T-helper 17 cell (primary cell): ENCODE measurements at places on chromosomes 11 and 22.

- DNase-seq, result no peak
These were observed 322.2 kb downstream of the AASDHPPT start for GRCh38 chr11:106399624-106400023.

DNA sequence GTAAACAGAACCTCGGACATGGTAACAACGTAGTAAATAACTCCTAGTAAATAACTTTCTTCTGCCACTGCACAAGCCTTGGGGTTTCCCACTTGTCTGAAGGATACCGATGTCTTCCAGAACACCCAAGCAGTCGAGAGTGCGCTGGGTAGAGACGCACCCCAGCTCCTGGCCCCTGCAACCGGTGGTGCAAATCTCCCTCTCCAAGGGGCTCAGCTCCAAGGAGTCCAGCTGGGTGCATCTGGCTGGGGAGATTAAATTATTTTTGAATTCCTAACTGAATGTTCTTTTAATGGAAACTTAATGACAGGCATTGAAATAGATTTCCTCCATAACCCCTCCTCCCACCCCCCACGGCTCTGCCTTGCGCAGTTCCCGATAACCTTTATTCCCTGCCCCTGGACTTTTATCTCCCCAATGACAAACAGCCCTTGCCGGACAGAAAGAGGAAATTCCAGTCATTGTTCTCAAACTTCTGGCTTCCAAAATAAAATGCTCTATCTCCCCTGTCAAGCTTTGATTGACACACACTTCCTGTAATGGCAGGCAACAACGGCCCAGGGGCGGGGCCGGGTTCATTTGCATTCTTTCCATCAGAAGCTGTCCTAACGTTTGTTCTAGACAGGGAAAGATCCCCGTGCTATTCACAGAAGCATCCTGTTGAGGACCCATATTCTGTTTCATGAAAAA lies 31.2 kb downstream of the KCNJ1 start:
- no peak for DNase-seq

- DNase-seq, result no peak
These were observed 1.5 kb upstream of the CHST1 start for GRCh38 chr11:45666648-45667642.

DNA sequence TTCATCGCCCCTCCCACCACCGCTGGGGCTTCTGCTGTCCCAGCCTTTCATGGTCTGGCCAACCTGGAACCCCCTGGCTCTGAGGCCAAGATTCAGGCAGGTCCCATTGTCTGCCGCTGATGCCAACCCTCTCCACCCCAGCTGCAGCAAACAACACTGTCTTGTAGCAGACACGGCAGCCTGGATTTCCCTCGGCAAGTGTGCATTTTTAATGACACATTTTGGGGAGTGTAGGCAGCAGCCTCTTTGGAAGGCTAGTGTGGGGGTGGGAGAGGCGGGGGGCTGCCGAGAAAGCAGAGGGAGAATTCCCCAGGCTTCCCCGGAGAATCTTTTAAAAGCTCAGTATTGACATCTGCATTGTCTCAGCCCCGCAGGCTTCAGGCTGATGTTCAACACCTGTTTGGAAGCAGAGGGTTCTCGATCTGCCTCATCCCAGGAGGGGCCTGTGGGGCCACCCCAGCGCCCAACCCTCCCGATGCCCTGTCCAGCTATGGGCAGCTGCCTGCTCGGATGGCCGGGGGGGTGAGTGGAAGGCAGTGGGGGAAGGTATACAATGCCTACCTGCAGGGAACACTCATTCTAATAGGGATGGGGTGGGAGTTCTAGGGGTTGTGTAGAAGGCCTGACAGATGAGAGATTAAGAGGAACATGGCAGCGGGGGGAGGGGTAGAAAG lies 41.5 kb downstream of the NECTIN1 start:
- DNase-seq, result no peak

- no peak for DNase-seq
These were observed 158.8 kb downstream of the CTTN start for GRCh38 chr11:70556884-70557741.

DNA sequence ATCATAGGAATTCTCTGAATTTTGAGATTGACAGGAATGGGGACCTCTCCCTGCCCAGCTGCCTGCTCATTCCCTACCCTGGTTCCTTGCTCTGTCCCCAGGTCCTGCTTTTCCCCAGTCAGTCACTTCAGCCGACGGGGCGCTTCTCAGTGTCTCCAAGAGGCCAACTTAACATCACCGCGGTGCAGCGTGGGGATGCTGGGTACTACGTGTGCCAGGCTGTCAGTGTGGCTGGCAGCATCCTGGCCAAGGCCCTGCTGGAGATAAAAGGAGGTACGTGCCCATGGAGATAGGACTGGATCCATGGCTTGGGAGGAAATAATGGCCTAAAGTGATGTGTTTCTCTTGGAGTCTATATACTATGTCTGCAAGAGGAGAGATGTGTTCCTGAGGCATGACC lies 7.0 kb downstream of the ROBO3 start:
- DNase-seq, result no peak
